ENCODE measurements at places on chromosomes 1 and 21. TPM values are rescaled to one million over a fixed set of nuclear protein-coding genes. Genes with fewer than 3 reads are reported as not detected.

GRCh38 chr1:16189003-16189402, 23.4 kb downstream of the ARHGEF19 start:
- no peak for DNase-seq

GRCh38 chr1:230570724-230571360, 71.4 kb upstream of the COG2 start:
- no peak for DNase-seq

The OMA1 gene
- 16.3 TPM for total RNA-seq

The CRYZ gene
- 24.9 TPM for total RNA-seq

- DNase-seq: no peak
These were observed 98.5 kb upstream of the VANGL1 start for GRCh38 chr1:115543247-115543646.

The VCAM1 gene
- 0.25 TPM for total RNA-seq

GRCh38 chr1:108007531-108007930, 42.6 kb upstream of the VAV3 start:
- no peak for DNase-seq

DNA sequence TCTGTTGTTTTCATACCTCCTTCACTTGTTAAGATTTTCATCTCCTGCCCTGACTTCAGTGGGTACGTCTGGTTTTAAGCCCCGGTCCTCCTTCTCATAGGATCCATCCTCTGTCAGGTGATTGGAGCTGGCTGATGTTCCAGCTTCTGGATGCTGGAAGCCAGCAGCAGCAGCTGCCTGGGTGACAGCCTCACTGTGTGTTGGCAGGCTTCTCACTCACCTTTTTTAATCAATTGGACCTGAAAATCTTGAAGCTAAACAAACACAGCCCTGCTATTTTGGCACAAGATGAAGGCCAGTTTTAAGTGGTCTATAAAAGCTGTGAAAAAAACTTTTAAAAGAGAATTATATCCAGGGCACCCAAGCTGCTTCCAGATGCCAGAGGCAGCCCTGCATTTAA, 181.0 kb downstream of the DISC1 start:
- no peak for DNase-seq

DNA sequence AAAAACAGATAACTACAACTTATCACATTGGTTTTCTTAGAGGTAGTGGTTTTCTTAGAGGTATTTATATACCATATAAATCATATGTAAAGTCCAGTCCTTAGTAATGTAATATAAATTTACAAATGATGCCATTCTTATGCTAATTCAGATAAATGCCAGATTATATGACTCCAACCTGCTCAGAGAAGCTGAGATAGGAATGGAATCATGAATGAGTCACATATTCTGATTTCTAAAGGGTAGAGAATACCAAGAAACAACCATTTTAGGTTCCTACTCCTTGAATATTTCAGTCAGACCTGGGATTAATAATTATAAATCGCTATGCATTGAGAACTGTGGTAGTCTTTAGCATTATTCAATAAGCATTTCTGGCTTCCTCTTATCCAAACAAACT, 760.1 kb upstream of the NEGR1 start:
- DNase-seq: no peak

The C4BPA gene
- total RNA-seq: not detected

GRCh38 chr1:65432918-65433317, 12.4 kb downstream of the LEPR start:
- no peak for DNase-seq

DNA sequence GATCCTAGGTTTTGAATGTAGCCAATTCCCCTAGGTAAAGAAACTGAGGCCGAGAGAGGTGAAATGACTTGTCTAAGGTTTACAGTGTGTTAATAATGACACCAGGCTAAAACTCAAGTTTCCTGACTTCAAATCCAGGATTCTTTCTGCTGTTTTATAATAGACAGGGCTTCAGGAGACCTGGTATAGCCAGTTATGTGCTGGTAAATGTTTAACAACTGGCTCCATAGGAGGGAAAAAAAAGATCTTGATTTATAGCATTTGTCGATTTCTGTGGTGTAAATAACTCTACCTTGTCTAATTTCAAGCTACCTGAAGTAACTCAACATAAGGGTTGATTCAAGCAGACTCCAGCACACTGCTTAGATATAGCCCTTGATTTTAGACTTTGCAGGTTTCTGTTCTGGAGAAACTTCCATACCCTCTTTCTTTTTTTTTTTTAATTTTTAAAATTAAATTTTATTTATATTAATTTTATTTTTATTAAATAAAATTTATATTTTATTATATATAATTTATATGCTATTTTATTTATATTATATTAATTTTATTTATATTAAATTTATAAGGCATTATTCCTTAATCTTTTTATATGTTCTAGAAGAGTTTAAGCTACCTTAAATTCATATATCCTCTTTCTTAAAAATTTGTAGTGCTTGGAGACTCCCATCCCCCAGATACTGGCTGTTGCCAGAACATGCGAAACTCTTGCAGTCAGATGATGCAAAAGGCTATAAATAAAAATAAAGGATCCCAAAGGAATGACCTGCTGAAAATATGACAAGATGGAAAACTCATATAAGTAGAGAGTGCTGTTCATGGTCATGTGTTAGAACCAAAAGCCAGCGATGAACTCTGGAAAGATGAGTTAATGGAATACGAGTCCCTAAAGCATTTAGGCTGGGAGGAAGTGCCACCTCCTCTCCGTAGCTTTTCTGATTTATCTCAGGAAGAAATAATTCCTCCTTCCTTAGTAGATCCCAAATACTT, 35.4 kb upstream of the SRSF10 start:
- peak; percentile 59 for DNase-seq

GRCh38 chr1:167344615-167345385, 124.1 kb downstream of the POU2F1 start:
- DNase-seq: no peak

The CACYBP gene
- 53.4 TPM for total RNA-seq

DNA sequence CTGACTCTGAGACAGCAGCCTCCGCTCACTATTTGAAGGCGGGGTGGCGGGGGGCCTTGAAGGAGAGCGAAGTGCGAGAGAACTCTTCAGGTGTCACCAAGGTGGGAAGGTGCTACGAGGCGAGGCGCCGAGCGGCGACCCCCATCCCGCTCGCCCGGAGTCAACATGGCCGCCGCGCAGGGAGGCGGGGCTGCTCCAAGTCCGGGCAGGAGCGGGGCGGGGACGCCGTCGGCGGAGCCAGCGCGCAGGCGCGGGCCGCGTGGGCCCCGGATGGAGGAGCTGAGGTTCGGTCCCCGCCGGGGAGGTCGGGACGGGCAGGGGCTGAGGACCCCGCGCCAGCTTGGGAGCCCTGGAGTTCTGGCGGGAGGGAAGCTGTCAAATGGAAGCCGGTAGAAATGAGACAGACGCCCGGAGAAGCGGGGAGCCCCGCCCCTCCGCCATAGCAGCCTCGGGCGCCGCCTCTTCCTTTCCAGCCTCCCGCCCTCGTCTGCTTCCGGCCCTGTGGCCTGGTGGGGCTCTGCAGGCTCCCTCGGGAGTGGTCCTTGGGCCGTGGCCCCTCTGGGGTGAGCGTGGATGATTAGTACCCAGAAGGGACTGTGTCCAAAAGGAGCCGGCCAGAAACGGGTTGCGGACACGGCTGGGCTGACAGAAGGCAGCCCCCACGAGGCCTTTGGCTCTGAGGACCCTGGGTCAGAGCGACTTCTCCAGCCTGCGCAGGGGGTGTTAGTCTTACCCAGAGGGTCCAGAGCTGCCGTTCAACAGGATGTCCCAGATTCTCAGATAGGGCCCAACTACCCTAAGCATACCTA, at the start of gene PIGV:
TSS of gene PIGV (plus strand) at position 245 of the 809 bp plus-strand sequence. CDS start 2,866 bp downstream, outside the sequence.
- peak; percentile 82 for DNase-seq

The TTLL10 gene
- total RNA-seq: not detected

The GPR25 gene
- not detected for total RNA-seq

DNA sequence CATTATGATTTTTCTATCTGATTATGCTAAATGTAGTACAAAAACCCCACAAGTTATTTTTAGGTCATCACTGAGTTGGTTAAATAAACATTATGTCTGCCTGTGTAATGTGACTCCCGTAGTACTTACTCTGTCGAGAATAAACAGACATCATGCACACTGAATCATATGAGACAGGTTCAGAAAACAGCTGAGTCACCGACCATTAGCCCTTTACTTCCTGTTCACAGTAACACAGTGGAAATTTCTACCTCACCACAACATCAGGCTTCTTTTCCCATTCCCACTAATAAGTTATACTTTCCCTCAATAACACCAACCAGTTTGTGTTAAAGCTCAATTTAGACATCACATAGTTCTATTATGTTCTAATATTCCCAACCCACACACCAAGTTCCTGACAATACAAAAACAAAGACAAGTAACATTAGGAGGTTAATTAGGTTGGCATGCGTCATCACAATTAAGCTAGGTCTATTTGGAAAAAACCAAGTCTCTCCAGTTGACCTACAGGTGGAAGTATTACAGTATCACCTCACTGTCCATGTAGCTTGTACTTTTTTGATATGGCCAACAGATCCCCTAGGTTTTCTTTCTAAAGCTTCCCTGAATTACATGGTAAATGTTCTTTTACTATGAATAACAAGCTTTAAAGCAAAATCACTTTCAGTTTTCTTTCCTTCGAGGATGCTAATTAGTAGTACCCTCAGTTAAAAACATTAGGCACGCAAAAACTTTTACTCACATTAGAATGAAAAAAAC, 154.2 kb downstream of the EIF4G3 start:
- peak; percentile 82 for DNase-seq

DNA sequence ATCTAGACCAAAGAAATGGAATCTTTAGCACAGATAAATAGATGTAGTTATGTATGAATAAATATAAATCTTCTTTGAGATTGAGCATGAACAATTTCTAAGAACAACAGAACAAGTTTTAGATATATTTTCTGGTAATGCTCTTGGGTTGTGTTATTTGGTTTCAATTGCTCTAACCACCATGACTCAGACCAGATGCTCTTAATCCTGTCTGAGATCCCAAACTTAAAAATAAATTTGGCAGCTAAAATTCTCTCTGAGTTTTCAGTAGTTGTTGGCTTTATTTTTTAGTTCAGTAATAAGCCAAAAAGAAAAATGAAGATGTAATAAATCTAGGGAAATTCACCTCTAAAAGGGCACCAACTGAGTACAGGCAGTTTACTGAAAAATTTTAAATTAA, 1693.4 kb downstream of the NCAM2 start:
- no peak for DNase-seq

The VHLL gene
- total RNA-seq: not detected

DNA sequence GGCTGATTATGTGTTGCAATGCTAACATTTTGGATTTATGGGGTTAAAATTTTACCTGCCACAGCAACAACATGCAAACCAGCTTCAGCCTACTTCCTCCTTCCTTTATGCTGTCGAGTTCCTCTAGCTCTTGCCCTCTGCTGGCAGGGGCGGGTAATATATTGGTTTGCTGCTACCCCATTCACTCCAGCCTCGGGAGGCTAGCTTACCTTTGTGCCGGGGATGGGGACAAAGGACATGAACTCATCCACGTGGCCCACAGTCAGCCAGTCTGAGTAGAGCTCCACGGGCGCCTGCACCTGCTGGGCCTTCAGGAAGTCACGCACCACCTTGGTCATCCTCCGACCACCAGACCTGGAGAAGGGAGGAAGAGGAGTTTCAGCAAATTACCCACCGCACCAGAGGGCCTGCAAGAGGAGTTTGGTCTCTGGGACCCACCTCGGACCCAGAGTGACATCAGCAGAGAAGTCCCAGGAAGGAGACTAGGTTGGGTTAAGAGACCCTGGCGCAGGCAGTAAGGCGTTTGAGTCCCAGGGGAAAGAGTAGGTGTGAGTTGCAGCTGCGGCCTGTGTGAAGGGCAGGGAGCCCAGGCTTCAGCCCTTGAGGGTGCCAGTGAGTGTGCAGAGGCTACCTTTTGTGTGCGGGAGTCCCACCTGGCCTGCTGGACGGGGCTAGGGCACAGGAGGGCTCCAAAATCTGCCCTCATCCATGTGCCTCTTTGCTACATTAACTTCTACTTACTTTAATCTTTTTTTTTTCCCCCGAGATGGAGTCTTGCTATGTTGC, 21.8 kb upstream of the SDHB start:
- DNase-seq: no peak

The SLC45A3 gene
- 1.9 TPM for total RNA-seq

DNA sequence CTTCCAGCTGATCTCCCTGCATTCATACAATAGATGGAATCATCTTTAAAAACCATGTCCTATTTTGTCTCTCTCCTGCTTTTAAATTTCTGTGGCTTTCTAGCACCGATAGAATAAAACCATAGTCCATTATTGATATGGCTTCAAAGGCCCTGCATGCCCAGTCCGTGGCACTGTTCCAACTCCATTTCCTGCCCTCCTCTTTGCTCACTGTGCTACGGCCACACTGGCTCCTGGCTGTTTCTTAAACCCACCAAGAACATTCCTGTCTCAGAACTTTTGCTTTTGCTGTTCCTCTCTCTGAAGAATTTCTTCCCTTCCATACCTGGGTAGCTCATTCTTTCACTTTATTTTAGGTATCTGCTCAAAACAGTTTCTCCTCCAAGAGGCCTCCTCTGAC, 7.2 kb downstream of the SLAMF1 start:
- DNase-seq: no peak

GRCh38 chr1:76231320-76231719, 156.8 kb downstream of the ST6GALNAC3 start:
- DNase-seq: no peak

The ACAP3 gene
- total RNA-seq: 112 TPM

- DNase-seq: no peak
These were observed 163.8 kb downstream of the EIF4G3 start for GRCh38 chr1:21012937-21013336.

Data from lower leg skin (tissue), 4 donors.